NK-92 treated with Interleukin-12 subunit alpha and Interleukin-12 subunit beta, amount 100 ng/mL, for 24 hours (cell line): ENCODE measurements at places on chromosomes 7 and 10.

DNA sequence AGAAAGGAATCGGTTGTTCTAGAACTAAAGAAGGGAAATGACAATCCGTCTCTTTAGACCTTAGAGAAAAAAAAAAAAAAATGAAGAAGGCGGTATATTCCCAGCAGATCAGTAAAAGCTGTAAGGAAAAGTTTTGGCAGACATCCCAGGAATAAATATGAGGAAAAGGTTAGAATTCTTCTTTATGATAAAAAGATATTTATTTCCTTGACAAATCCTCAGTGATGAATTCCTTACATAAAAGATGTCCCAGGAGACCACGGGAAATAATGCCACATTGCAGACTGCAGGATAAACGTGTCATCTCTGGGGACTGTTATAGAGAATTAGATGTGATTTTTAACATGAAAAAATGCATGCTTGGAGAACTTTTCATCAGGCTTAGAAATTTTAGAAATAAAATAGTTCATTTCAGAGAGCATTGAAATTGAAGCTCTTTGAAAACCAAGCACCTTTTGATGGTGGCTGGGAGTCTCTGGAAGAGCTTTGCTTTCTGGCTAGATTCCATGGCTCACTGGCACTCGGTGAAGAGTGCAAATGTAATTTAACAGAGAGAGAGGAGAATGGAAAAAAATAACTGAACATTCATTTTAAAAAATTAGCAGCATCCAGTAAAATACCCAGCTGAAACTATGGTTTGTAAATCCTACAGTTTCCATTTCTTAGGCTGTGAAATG, 98.2 kb downstream of the PRPF18 start:
- no peak for DNase-seq

DNA sequence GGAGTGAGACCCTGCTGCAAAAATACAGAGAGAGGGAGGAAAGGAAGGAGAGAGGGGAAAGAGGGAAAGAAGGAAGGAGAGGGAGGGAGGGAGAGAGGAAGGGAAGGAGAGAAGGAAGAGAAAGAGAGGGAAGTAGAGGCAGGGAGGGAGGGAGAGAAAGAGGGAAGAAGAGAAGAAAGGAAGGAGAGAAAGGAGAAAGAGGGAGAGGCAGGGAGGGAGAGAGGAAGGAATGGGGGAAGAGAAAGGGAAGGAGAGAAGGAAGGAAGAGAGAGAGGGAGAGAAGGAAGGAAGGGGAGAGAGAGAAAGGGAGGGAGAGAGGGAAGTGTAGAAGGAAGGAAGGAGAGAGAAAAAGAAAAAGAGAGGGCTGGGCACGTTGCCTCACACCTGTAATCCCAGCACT, 121.7 kb downstream of the TMEM130 start:
- DNase-seq = no peak

GRCh38 chr10:114548662-114549061, 109.4 kb downstream of the ABLIM1 start:
- DNase-seq = no peak

DNA sequence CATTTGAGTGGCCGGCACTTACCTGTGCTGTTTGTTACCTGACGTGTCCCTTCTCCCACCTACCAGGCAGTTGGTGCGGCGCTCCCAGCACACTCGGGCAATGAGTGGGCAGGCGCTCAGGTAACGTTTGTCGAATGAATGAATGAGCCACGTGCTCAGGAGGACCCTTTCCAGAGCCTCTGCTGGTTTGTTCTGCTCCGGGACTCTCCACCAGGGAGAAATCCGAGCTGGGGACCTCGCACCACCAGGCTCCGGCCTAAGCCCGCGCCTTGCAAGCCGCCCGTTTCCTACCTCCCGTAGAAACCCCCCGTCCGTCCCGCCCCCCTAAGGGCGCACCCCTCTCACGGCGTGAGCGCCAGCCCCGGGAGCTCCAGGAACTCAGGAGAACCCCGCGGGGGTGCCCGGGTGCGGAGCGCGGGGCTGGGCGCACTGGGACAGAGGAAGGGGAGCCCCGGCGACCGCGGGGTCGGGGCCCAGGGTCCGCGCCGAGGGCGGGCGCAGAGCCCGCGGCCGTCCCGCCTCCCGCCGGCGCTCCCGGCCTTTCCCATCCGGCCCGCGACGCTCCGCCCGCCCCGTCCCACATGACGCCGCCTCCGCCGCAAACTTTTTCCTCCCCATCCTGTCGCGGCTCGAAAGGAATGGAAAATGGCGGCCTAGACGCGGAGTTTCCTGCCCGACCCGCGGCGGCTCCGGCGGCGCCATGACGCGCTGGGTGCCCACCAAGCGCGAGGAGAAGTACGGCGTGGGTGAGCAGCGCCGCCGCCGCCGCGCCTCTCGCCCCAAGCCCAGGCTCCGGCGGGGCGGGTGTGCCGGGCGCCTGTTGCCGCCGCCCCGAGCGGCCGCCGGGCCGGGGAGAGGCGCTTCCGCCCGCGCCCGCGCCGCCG, at the start of gene DOCK1:
DOCK1 (plus strand) TSS at position 611 of the 884 bp plus-strand sequence; CDS start at position 701, 90 bp downstream.
- no peak for DNase-seq
